Natural killer cell treated with Interleukin-12 subunit alpha and Interleukin-12 subunit beta and Interleukin-15 and Interleukin-18, amount 100 ng/mL, for 72 hours (primary cell): ENCODE measurements at places on chromosomes 6 and 20.
A peak's percentile ranks its signal among the peaks of the same experiment; 100 is the strongest.

DNA sequence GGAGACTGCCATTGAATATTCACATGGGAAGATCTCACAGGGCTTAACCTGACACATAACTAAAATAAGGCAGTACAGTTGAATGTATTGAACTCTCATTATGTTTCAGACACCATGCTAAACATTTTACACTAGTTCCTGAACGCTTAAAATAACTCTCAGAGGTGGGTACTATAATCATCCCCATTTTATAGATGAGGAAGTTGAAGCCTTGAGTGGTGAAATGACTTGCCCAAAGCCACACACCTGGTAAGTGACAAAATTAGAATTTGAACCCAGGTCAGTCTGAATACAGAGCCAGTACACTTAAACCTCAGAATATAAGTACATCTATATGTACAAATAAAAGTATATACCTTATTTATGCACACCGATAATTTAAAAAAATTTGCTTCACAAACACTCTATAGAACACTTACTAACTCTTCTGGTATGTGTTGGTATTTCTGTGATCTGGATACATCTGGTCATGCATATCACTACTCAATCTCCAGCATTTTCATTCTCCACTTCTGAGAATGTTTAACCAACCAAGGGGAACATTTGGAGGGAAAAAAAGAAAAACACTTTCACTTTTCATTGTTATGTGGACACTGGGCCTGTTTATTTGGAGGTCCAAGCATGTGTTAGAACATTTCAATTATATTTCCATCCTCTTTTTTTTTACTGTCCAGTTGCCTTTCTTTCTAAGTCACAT, 4.6 kb upstream of the BICRAL start:
- H3K27me3 ChIP-seq, result no peaks in the 10 kb centered on the region
- peak overlapping the region; percentile 31 for H3K27ac ChIP-seq
- no peaks in the 10 kb centered on the region for H3K36me3 ChIP-seq
- DNase-seq, result no peak

GRCh38 chr6:43219119-43219518, 10.2 kb downstream of the DNPH1 start:
- no peak overlapping the region for H3K4me3 ChIP-seq
- no peaks in the 10 kb centered on the region for H3K27me3 ChIP-seq
- peaks cover 11% of the 10 kb centered on the region for H3K36me3 ChIP-seq
- H3K4me1 ChIP-seq, result peaks cover 9% of the 10 kb centered on the region
- no peak for DNase-seq

DNA sequence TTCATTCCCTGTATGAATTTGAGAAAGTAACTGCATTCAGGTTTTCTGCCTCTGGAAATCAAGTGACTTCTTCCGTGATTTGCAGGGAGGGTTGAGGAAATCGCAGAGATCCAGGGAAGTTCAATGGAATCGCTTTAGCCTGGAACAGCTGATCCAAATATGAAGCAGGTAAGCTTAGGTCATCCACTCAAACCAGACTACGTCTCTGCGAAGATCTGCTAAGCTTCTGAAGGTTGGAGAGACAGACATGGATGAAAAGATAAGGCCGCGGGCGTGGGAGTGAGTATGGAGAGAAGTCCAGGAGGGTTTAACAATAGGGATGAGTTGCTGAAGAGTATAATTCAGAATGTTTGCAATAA, 34.2 kb upstream of the BTN3A2 start:
- peaks cover 30% of the 10 kb centered on the region for H3K27me3 ChIP-seq
- no peak for DNase-seq
- H3K36me3 ChIP-seq, result no peaks in the 10 kb centered on the region
- peak overlapping the region; percentile 81 for H3K4me3 ChIP-seq

GRCh38 chr6:101086473-101086872, 205.3 kb upstream of the ASCC3 start:
- H3K27ac ChIP-seq, result no peak overlapping the region
- H3K4me3 ChIP-seq, result no peak overlapping the region
- H3K4me1 ChIP-seq, result no peaks in the 10 kb centered on the region
- no peak for DNase-seq
- no peaks in the 10 kb centered on the region for H3K27me3 ChIP-seq
